Anterior cingulate cortex (tissue), 58 donors: ENCODE measurements at places on chromosomes 7 and 10.

GRCh38 chr10:58220769-58221451 lies 46.8 kb downstream of the IPMK start:
- DNase-seq = no peak

DNA sequence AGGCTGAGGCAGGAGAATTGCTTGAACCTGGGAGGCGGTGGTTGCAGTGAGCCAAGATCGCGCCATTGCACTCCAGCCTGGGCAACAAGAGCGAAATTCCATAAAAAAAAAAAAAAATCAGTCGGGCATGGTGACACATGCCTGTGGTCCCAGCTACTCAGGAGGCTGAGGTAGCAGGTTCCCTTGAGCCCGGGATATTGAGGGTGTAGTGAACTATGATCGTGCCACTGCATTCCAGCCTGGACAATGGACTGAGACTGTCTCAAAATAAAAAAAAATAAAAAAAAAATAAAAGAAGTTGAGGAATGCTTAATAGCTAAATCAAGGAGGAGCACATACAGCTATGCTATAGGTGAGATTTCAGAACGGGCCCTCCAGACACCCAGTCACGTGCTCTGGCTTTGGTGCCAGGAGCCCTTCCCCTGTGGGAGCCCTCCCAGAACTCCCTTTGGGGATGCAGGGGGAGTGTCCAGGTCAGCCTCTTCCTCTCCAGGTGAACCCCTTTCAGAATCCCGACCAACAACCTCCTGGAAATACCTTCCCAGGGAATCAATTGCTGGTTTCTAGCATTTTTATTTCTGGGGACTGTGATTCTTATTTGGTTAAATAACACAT lies 42.9 kb upstream of the CTBP2 start:
- no peak for DNase-seq

GRCh38 chr10:79106256-79107050 lies 37.7 kb downstream of the ZMIZ1 start:
- no peak for DNase-seq

DNA sequence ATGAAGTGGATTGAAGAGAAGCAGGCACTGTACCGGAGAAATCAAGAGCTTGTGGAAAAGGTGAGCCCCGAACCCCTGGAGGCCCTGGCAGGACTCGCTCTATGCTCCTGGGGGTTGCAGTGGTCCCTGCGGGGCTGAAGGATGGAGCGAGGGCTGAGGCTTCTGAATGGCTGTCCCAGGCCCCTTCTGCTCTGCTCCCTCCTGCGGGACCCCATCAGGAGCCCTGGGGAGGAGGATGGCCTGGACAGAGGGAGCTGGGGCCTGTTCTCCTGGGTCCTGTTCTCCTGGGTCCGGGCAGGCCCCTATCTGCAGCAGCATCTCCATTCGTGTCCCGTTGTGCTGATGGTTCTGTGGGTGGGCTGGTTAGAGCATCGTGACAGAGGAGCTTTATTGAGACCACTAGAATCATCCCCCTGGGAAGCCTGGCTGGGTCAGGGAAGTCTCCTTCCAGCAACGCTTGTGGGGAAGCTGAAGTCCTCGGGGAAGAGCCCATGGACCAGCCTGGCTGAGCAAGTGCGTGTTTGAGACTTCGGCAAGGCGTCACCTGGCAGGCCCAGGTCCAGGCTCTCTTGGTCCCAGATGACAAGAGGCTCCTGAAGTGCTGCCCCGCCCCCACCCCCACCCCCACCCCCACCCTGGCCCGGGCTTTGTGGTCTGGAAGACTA lies 41.1 kb upstream of the DPYSL4 start:
- DNase-seq = no peak

GRCh38 chr7:47942132-47942531 lies 6.1 kb downstream of the PKD1L1 start:
- no peak for DNase-seq

- DNase-seq = no peak
These were observed 208.1 kb upstream of the PHYHIPL start for GRCh38 chr10:58968389-58968755.

DNA sequence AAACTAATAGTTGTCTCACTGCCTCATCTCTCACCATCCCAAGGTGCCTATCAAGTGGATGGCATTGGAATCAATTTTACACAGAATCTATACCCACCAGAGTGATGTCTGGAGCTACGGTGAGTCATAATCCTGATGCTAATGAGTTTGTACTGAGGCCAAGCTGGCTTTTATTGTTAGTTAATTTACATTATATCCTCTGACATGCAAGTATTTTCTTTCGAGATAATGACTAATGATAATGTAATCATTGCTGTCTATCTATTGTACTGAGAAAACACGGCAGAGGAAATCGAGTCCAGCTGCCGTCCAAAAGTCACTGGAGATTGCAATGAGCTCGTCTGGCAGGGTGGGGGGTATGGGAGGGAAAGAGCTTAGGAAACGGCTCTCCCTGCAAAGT lies 172.4 kb upstream of the LANCL2 start:
- no peak for DNase-seq

- no peak for DNase-seq
These were observed 675 bp upstream of the ATE1 start for GRCh38 chr10:121928528-121928884.

DNA sequence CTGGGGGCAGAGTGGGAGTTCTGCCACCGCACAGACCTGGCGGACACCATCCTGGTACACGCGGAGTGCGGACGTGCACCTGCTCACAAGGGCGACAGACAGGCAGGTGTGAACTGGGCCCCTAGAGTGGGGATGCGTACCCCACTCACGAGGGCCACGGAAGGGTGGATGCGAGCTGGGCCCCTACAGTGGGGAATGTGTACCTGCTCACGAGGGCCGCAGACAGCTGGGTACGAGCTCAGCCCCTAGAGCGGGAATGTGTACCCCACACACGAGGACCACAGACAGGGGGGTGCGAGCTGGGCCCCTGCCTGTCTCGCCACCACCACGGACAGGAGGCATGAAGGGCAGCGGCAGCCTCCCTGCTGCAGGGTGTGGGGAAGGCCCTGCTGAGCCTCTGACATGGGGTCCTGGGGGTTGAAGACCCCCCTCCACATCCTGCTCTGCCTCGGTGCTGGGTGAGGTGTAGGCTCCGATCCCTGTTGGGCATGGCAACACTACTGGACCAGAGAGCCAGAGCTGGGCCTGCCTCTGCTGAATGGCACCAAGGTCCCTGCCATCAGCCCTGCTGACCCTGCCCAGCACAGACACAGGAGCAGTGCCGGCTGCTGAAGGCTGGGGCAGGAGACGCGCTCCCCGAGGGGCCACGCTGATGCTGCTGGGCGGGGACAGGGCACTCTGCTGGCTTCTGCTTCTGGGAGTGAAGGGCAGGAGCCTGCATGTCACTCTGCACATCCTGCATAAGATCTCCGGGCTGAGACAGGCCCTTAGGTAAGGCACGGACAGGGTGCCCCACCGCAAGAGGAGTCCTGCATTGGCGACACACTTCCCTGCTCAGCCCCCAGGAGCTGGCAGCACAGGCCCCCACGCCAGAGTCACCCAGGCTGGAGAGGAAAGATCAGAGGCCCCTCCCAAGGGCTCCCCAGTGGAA lies 259.2 kb downstream of the MAD1L1 start:
- no peak for DNase-seq

- no peak for DNase-seq
These were observed 244.1 kb upstream of the AKR1E2 start for GRCh38 chr10:4581929-4582328.
